Ecto neural progenitor cell (in vitro differentiated cells): ENCODE measurements at places on chromosomes 6 and 20.
A peak's percentile ranks its signal among the peaks of the same experiment; 100 is the strongest.

DNA sequence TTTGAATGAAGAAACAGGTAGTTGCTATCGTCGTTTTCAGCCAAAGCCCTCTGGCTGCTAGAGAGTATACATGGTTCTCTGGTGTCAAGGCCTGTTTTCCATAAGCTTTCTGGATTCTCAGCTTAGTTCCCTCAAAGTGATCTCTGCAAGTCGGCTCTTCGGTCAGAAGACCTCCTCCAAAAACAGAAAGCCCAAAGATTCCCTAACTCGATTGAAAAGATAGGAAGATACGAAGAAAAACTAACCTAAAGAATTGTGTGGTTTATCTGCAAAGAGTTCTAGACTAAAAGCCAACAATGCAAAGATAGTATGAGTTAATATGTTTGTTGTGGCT lies 545 bp upstream of the ASCC3 start:
- DNase-seq = no peak

DNA sequence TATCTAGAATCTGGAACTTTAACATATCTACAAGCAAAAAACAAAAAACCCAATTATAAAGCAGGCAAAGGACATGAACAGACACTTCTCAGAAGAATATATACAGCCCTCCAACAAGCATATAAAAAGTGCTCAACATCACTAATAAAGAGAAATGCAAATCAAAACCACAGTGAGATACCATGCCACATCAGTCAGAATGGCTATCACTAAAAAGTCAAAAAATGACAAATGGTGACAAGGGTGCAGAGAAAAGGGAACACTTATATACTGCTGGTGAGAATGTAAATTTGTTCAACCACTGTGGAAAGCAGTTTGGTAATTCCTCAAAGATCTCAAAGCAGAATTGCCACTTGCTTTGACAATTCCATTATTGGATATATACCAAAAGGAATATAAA lies 215.0 kb upstream of the EYS start:
- DNase-seq = no peak

GRCh38 chr20:34037121-34037520 lies 43.4 kb downstream of the RALY start:
- DNase-seq = no peak

- no peak for DNase-seq
Measured at GRCh38 chr6:13989496-13990144, 64.9 kb downstream of the RNF182 start.

- DNase-seq = peak; percentile 50
Measured at GRCh38 chr6:122717350-122717749, 62.2 kb upstream of the FABP7 start.

GRCh38 chr20:52003415-52003814 lies 188.2 kb downstream of the ZFP64 start:
- no peak for DNase-seq

DNA sequence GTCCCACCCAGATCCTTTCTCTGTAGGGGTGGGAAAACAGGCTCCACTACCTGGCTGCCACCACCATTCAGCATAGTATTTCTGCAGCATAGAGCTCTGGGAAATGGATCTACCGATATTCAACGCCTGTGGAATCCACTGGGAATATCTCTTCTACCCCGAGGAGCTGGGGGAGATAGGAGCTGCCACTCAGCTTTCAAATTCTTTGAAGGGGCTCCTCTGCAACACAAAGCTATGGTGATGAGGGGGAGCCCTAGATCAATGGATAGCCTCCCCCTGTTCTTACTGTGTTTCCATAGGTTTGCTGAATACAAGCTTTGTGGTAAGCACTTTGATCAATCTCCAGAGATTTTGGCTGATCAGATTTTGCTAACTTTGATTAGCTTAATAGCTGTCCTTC lies 12.9 kb downstream of the FAM50B start:
- no peak for DNase-seq

GRCh38 chr20:15544742-15545141 lies 1028.5 kb downstream of the KIF16B start:
- DNase-seq = no peak

GRCh38 chr20:12788632-12789299 lies 220.0 kb upstream of the SPTLC3 start:
- DNase-seq = no peak

DNA sequence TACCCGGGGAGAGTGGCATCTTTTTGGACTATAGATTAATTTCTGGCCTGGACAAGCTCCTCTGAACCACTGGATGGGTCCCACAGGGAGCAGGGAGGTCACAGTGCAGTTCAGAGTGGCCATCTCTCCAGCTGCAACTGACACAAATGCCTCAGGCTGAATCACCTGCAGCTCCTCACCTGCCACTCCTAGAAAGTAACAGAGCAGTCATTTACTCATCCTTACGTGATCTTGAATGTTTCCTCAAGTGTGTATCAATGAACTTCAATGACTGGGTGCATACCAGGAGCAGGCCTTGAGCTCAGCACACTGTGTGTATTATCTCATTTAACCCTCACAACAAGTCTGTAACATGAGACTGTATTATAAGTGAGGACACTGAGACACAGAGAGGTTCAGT lies 40.0 kb upstream of the SIRPG start:
- no peak for DNase-seq

DNA sequence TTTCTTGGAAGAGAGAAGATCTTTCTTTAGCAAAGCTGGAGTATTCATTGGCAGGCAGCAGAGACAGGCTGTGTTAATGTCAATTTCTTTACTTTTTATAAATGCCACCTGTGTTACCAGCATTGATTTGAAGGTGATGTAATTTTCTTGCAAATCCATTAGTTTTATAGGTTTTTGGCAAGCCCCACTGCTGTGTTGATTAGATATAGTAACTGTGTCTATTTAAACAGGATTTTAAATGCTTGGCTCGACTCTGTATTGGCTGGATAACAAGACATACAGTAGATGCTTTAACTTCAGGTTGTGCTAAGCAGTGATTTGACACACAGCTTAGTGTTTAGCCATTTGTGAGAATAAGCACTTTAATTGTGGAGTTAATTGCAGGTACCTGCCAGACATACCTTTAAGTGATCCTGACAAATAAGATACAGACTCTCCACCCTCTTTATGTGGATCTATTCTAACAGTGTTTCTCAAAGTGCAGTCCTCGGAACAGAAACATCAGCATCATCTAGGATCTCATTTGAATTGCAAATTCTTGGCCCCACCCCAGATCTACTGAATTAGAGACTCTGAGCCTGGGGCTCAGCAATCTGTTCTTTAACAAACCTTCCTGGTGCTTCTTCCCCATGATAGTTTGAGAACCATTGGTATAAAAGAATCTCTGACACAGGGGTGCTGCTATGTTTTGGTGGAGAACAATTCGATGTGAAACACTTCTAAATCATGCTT lies 397.5 kb downstream of the HDGFL1 start:
- no peak for DNase-seq

- no peak for DNase-seq
Measured at GRCh38 chr6:168104636-168105035, 25.6 kb upstream of the FRMD1 start.

DNA sequence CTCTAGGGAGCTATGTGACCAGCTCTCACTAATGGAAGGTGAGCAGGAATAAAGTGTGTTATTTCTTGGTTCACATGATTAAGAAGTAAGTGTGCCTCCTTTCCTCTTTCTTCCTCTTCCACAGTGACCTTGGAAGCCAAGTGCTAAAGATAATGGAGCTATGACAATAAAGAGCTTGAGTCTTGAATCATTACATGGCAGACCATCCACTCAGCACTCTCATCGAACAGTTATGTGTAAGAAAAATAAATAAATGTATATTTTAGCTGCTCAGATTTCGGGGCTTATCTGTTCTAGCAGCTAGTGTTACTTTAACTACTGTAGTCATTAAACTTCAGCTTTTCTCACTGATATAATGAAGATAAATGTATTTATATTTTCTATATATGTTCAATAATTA lies 72.9 kb downstream of the HDGFL1 start:
- DNase-seq = no peak

- DNase-seq = peak; percentile 3
Measured at GRCh38 chr20:49030954-49031619, 15.0 kb upstream of the CSE1L start.

DNA sequence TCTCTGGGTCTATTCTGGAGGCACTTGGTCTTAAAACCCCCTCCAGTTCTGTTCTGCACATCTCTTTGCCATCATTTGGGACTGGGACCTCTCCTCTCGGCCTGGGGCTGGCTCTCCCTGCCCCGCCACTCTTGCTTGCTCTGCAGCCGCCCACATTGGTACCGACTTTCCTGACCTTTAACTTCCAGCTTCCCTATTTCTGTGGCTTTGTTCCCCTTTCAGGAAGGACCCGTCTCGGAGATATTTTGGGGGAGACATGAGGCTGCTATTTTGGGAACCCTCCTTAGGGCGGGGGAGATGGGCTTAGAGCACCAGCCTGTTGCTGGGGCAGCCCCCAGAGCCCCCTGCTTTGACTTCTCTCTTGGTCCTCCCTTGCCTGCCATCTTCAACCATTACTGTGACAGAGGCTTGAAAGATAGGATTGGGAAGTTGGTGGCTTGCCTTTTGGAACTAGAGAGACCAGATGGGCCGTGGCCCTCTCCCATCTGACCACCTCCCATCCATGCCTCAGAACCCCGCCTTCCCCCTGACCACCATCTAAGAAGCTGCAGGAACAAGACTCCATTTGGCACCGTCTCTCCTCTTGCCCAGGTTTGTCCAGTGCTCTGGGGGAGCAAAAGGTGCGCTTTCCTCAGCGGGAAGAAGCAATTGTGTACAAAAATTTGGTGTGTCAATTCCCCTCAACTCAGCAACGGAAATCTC lies 914 bp downstream of the TREM2 start:
- no peak for DNase-seq

GRCh38 chr6:168294901-168295300 lies 24.7 kb downstream of the DACT2 start:
- no peak for DNase-seq

DNA sequence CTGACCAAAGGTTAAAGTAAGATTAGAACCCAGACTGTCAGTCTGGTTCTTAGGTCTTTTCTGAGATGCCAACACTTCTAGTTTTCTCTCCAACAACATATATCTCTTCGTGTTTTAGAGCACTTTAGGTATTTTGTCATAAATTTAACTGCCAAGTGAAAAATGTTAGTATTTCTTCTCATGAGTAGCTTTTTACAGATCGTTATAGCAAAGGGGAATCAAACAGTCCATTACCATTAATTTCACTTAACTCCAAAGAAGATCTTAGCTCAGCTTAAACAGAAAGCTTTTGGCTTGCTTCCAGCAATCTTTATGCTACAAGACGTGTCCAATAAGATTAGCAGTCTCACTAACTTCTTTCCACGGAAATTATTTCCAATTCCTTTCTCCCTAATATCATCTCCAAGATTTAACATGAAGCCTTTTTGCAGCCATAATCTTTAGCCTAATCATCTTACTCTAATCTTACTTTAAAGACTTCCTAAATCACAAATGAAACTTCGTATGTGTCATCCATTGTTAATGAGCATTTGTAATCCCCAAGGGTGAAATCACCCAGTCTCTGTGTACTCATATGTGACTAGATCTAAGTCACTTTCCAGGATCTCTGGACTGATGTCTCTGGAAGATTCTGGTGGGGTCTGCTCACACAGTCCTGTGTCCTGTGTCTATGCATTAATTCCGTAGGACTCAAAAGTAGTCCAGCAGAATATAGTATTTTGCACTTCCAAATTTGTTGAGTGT lies 38.7 kb downstream of the MOXD1 start:
- DNase-seq = no peak

- no peak for DNase-seq
Measured at GRCh38 chr6:150251566-150252186, 108.8 kb downstream of the PPP1R14C start.

DNA sequence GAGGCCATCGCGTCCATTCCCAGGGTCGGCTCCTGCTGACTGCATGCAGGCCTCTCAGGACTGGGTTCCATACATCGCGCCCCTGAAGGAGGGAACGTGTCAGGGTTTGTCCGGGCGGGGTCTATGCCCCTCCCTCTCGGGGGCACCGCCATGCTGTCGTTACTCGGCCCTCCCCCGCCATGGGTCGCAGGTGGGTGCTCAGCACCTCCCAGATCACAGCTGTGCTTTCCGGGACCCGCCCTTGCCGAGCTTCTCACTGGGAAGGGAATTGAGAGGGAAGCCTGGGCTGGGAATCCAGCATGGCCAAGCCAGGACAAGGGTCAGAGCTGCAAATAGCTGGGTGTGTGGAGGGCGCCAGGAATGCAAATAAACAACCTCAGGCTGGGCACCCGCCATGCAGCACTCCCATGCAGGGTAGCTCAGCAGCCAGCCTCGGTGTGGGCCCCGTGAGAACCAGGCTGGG lies at the start of gene FRMD1:
FRMD1 (minus strand) TSS at position 270 of the 463 bp plus-strand sequence; CDS start at position 152, 118 bp downstream.
- no peak for DNase-seq

GRCh38 chr6:44701637-44702101 lies 314.2 kb downstream of the CDC5L start:
- no peak for DNase-seq

GRCh38 chr6:142323377-142323776 lies 21.6 kb downstream of the ADGRG6 start:
- DNase-seq = no peak

- peak; percentile 46 for DNase-seq
Measured at GRCh38 chr6:88882536-88882935, 80.9 kb downstream of the RNGTT start.

DNA sequence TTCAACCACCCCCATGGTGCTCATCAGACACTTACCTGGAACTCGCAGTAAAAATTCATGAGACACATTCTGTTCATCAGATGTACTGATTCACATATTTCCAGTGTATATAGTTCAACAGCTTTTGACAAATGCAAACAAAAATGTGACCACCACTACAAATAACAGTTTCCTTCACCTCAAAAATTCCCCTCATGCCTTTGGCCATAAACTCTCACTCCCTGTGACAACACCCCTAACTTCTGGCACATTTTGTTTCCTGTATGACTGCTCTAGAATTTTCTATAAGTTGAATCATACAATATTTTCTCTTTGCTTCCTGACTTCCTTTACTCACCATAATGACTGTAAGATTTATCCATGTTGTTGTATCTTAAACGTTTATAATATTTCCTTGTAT lies 63.7 kb downstream of the C6orf118 start:
- DNase-seq = no peak

DNA sequence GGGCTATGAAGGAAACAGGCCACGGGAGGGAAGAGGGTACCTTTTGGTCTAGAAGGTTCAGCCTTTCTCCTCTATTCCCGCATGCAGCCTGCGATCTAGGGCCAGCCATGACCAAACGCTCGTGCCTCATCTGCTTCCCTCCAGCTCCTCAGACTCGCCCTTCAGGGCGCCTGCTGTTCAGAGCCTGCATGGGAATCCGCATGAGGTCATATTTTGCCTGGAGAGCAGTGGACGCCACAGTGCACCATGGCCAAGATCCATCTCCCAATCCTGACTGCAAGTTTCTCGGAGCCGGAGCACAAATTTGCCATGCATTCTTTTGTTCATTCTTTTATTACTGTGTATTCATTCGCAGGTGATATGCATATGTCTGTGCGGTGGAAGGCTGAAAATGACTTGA lies 608.1 kb downstream of the QKI start:
- no peak for DNase-seq
